ENCODE measurements at places on chromosomes 11 and 22. TPM values are rescaled to one million over a fixed set of nuclear protein-coding genes. Genes with fewer than 3 reads are reported as not detected.
A peak's percentile ranks its signal among the peaks of the same experiment; 100 is the strongest.

GRCh38 chr22:32409977-32410376 is 2.1 kb downstream of the RTCB start:
- no peak for DNase-seq
- H3K27ac ChIP-seq = no peak overlapping the region
- no peaks in the 10 kb centered on the region for H3K27me3 ChIP-seq
- peaks cover 30% of the 10 kb centered on the region for H3K36me3 ChIP-seq
- H3K4me3 ChIP-seq = no peak overlapping the region
- H3K4me1 ChIP-seq = peaks cover 7% of the 10 kb centered on the region

DNA sequence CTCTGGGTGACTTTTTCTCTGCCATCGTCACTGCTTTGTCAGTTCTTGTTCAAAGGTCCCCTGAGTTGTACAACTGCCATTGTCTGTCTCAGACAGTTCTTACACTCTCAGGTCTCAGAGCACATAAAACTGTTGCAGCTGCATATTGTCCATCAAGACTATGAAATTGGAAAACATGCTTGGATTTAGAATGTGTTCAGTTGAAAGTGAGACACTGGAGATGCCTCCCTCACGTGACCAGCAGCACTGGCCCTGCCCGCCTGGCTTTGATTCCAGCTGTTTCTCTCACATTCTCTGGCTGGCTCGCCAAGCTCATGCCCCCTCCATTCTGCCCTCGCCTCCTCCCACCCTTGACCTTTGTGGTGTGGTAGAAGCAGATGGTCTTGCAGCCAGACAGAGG is 244.2 kb downstream of the NTM start:
- H3K4me3 ChIP-seq = no peak overlapping the region
- no peak overlapping the region for H3K27ac ChIP-seq
- no peak for DNase-seq
- H3K27me3 ChIP-seq = peaks cover 4% of the 10 kb centered on the region

TRIM49 gene
- not detected for total RNA-seq

MTCH2 gene
- 97.5 TPM for total RNA-seq

DNA sequence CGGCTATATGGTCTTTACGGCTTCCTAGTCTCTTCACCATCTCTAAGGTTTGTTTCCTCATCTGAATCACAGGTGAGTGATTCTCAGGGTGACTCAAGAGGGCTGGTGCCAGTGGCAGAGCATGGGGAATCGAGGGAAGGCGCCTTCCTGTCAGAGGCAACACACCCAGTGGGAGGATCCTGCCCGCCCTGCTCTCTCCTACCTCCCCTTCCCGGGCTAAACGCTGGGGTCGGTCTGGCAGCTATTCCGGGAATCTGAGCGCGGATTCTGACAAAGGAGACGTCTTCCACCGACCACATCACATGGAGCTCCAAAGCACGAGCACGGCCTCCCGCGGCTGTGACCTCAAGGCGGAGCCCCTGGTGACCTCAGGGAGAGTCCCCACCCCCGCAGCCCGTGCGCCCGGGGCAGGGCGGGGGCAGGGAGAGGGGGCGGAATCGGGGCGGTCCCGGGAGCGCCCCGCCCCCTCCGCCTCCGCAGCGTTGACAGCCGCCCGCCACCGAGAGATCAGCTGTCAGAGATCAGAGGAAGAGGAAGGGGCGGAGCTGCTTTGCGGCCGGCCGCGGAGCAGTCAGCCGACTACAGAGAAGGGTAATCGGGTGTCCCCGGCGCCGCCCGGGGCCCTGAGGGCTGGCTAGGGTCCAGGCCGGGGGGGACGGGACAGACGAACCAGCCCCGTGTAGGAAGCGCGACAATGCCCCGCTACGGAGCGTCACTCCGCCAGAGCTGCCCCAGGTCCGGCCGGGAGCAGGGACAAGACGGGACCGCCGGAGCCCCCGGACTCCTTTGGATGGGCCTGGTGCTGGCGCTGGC is at the start of gene SMPD1:
SMPD1 (plus strand) TSS at position 570 of the 813 bp plus-strand sequence; CDS start at position 695, 125 bp downstream.
- H3K27me3 ChIP-seq = no peaks in the 10 kb centered on the region
- peak within 1 kb of the TSS; percentile 44 for H3K4me3 ChIP-seq
- peaks cover 13% of the 10 kb centered on the region for H3K4me1 ChIP-seq
- H3K27ac ChIP-seq = peak within 1 kb of the TSS; percentile 90

- H3K4me1 ChIP-seq = no peaks in the 10 kb centered on the region
- no peak for DNase-seq
- H3K27ac ChIP-seq = no peak overlapping the region
- no peaks in the 10 kb centered on the region for H3K36me3 ChIP-seq
Observed at GRCh38 chr22:29163808-29164207, 41.9 kb upstream of the EMID1 start.

DNA sequence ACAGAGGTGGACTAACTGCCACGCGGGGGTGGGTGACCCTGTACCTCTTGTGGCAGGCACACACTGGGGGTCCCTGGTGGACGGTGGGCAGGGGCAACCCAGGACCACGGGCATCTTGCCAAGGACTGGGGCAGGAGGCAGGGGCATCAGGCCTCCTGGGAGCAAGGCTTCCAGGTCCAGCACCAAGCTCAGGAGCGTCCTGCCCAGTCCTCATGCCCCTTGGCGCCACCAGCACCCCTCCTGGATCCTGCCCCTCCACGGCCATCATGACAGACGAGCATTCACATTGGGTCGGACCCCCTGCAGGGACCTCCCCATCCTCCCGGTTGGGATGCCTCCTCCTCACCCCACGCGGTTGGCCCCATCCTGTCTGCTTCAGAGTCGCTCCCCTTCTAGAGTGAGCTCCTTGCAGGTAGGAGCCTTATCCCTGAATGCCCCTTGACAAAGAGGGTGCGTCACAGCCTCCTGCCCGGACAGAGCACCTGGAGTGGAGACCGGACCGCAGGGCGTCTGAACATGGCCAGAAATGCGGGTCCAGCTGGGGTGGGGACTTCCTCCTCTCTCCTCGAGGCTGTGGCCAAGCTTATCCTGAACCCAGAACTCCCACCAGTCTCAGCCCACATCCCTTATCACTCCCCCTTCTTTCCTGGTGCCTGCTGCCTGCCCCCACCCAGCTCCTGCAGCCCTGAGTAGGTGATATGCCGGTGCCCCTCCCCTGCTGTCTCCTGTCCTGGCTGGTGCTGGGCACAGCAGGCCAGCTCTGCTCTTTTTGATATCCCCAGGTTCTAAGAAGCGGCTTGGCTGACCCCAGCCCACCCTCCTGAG is 40.3 kb downstream of the IGF2 start:
- no peak overlapping the region for H3K4me3 ChIP-seq
- no peak for DNase-seq
- H3K27ac ChIP-seq = no peak overlapping the region
- H3K4me1 ChIP-seq = no peaks in the 10 kb centered on the region

DCHS1 gene
- 45.8 TPM for total RNA-seq

DNA sequence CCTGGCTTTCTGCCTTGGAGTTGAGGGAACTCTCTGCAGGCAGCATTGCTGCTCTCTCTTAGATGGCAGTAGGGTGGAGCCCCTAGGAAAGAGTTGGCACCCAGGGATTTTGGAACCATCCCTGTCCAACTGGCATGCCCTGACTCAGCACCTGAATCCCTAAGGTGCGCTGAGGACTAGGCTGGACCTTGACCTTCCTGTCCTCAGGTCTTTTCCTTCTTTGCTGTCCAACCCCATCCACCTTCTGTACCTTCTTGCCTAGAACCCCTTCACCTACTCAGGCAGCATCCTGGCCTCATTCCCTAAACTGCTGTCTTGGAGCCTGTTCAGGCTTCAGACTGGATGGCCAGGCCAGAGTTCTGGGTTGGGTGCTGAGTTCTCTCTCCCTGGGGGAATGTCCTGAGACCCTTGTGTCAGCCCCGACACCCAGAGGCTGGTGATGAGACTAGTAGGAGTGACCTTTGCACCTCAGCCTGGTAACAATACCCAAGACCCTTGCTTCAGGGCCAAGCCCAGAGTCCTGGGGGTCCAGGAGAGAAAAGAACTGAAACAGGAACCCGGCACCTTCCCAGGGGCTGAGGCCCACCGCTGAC is 2.5 kb upstream of the POLD4 start:
- no peak overlapping the region for H3K27ac ChIP-seq
- no peaks in the 10 kb centered on the region for H3K27me3 ChIP-seq
- no peaks in the 10 kb centered on the region for H3K36me3 ChIP-seq
- peaks cover 10% of the 10 kb centered on the region for H3K4me1 ChIP-seq

DNA sequence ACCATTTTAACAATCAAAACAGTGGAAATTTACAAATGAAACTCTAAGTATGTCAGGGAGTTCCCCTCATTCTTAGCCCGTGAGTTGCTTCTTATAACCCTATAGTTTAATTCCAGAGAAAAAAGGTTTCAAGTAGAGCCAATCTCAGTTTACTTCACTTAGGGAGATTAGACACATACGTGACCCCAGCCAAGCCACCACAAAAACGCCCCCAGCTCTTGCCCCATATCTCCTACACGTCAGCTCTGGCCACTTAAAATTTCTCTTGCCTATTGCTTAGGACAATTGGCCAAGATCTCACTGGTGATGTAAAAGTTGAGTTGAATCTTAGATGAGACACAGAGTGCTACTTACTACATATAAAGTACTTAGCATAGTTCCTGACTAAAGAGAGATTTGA is 166.4 kb downstream of the ETS1 start:
- no peaks in the 10 kb centered on the region for H3K36me3 ChIP-seq
- peak overlapping the region; percentile 12 for H3K27ac ChIP-seq
- H3K27me3 ChIP-seq = no peaks in the 10 kb centered on the region
- no peak for DNase-seq

SLC22A6 gene
- not detected for total RNA-seq

GRCh38 chr22:46900549-46900948 is 138.1 kb downstream of the TBC1D22A start:
- H3K27ac ChIP-seq = no peak overlapping the region
- H3K36me3 ChIP-seq = no peaks in the 10 kb centered on the region

DNA sequence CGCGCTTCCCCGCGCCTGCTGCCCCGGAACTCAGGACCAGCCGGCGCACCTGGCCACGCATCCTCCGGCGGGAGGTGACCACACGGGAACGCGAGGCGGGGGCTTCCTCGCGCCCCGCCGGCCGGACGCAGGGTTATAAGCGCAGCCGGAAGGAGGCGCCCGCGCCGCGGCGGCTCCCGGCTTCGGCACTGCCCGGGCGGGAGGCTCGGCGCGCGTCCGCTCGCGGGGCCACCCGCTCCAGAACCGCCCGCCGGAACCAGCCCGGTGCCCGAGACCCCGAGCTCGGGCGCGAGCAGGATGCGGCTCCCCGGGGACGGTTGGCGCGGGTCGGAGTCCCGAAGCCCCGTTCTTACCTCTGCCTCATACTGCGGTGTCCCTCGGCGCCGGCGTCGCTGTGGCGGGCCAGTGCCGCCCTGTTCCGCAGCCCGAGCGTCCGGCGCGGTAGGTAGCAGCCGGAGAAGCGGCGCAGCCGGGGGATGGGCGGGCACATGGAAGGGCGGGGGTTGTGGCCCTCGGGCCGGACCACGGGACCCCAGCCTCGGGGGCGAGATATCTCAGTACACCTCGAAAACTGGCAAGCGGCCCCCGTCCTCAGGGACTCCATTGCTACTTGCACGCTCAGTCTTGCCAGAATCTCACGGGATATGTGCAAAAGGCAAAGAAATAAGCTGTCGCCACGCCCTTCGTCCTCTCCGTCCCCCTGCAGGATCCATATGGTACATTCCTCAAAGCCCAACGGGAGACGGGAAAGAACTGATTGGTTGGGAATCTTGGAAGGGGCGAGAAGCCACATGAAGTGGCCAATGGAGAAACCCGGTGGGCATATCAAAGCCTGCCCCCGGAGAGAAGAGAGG is 23.1 kb downstream of the MICAL3 start:
- peaks cover 10% of the 10 kb centered on the region for H3K4me1 ChIP-seq
- H3K4me3 ChIP-seq = peak overlapping the region; percentile 93
- H3K27ac ChIP-seq = peak overlapping the region; percentile 99
- H3K27me3 ChIP-seq = no peaks in the 10 kb centered on the region

DNA sequence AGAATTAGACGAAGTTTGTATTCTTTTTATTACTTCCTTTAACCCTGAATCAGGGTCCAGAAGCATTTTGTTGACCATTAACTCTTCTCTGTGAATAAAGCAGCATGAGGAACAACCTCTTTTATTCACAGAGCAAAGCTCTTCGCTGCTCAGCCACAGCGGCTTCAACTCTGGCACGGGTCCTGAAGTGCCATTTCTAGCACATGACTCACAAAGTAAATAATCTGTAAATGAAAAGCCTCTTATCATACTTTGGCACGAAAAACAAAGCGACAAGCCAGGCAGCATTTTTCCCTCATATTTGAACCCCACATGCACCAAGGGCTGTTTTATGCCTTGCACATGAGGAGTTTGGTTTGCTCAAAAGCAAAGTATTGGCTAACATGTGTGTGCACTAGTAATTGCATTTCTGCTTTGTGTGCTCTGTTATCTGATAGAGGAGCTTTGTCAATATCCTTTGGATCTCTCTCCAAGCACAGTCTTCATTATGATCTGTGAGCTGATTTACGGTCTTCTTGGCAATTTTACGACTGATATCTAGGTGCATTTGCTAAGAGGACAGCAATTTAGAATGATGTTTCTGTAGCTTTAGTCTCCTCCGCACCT is 33.0 kb upstream of the APOBEC3A start:
- H3K27me3 ChIP-seq = no peaks in the 10 kb centered on the region
- DNase-seq = peak; percentile 94
- no peak overlapping the region for H3K4me3 ChIP-seq

DNA sequence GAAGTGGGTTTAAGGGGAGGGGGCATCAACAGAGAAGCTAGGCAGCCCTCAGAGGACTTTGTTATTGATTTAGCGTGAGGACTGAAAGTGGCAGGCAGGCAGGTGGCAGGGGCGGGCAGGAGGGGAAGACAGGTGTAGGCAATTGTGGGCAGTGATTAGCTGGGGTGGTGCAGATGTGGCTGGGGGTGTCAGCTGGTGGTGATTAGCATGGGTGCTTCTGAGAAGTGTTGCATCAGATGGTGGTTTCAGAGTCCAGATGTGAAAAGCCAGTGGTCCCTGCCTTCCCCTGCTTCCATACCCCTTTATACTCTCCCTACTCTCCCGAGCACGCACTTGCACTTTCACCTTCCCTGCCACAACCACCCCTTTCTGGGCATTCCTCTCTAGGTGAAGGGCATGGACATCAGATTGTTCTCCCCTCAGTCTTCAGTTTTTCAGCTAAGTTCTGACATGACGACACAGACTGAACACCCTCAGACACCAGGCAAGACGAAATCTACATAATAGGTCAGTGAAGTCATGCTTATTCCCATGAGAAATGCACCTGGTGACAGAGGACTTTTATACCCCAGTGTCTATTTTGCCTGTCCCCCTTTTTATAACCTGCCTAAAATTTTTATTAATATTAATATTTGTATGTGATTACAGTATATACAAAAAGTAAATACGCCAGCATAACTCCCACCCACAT is 435.7 kb upstream of the CADM1 start:
- H3K27me3 ChIP-seq = peaks cover 3% of the 10 kb centered on the region
- no peak for DNase-seq
- H3K27ac ChIP-seq = no peak overlapping the region
- no peak overlapping the region for H3K4me3 ChIP-seq
- no peaks in the 10 kb centered on the region for H3K4me1 ChIP-seq
- H3K36me3 ChIP-seq = no peaks in the 10 kb centered on the region

FXYD6 gene
- total RNA-seq = 403 TPM

- no peak for DNase-seq
- no peaks in the 10 kb centered on the region for H3K27me3 ChIP-seq
- H3K27ac ChIP-seq = no peak overlapping the region
Observed at GRCh38 chr11:26741036-26741435, 19.2 kb upstream of the SLC5A12 start.

Measured in cardiac muscle cell (in vitro differentiated cells and primary cell).